ENCODE measurements at places on chromosomes 5 and 9. TPM values are rescaled to one million over a fixed set of nuclear protein-coding genes. Genes with fewer than 3 reads are reported as not detected.

The PDCD1LG2 gene
- 5.3 TPM for total RNA-seq

The FOXD4L6 gene
- not detected for total RNA-seq

The NKD2 gene
- 6.8 TPM for total RNA-seq

The LRSAM1 gene
- total RNA-seq, result 27.8 TPM

The PCDHA3 gene
- total RNA-seq, result 0.36 TPM

DNA sequence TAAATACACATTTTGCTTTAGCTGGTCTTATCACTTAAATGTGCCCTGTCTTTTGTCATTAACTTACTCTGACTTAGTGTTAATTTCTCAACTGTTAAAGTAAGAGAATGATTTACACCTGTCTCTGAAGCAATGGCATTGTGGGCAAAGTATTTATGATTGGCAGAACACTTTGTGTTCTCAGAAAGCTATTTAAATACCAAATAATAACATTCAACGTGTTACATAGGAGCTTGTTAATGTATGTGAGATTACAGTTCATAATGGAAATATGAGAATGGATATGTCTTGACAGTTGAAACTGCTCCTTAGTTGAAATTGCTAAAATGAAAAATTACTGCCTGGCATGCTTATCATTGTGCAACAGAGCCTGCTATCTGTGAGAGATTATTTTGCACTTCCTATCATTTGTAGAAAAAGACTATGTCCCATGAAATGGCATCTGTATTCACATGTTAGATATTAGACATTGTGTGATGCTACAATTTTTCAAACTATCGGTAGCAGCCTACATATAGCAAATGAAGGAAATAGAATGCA lies 46.1 kb downstream of the PRR16 start:
- DNase-seq, result no peak
- no peaks in the 10 kb centered on the region for H3K36me3 ChIP-seq
- H3K4me3 ChIP-seq, result no peak overlapping the region
- H3K27me3 ChIP-seq, result no peaks in the 10 kb centered on the region
- no peaks in the 10 kb centered on the region for H3K4me1 ChIP-seq

- H3K36me3 ChIP-seq, result no peaks in the 10 kb centered on the region
- no peak overlapping the region for H3K4me3 ChIP-seq
- no peaks in the 10 kb centered on the region for H3K4me1 ChIP-seq
- no peak for DNase-seq
- no peaks in the 10 kb centered on the region for H3K27me3 ChIP-seq
- H3K27ac ChIP-seq, result no peak overlapping the region
Observed at GRCh38 chr5:39100301-39100850, 26.2 kb upstream of the RICTOR start.

DNA sequence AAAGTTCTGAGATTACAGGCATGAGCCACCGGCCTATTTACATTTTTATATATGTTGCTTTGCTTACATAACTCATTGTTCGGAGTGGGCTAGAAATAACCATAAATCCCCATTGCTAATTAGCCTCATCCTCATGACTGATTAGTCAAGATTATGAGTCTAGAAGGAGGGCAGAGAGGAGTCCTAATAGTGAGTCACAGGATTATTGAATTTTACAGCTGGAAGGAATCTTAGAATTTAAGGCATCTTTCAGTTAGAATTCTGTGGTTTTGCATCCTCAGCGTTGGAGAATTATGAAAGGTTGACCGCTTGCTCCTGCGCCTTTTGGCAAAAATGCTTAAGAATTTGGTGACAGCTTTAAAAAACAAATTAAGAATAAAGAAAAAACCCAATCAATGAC lies 2.6 kb upstream of the PBX3 start:
- H3K27ac ChIP-seq, result no peak overlapping the region
- no peaks in the 10 kb centered on the region for H3K27me3 ChIP-seq
- H3K36me3 ChIP-seq, result no peaks in the 10 kb centered on the region
- H3K4me1 ChIP-seq, result no peaks in the 10 kb centered on the region
- DNase-seq, result no peak

GRCh38 chr5:170603109-170603508 lies 99.3 kb downstream of the KCNIP1 start:
- no peak overlapping the region for H3K27ac ChIP-seq
- no peaks in the 10 kb centered on the region for H3K4me1 ChIP-seq
- H3K4me3 ChIP-seq, result no peak overlapping the region
- H3K36me3 ChIP-seq, result no peaks in the 10 kb centered on the region
- no peak for DNase-seq

GRCh38 chr5:17252543-17252942 lies 35.1 kb downstream of the BASP1 start:
- no peaks in the 10 kb centered on the region for H3K27me3 ChIP-seq
- H3K4me3 ChIP-seq, result no peak overlapping the region
- H3K36me3 ChIP-seq, result no peaks in the 10 kb centered on the region

DNA sequence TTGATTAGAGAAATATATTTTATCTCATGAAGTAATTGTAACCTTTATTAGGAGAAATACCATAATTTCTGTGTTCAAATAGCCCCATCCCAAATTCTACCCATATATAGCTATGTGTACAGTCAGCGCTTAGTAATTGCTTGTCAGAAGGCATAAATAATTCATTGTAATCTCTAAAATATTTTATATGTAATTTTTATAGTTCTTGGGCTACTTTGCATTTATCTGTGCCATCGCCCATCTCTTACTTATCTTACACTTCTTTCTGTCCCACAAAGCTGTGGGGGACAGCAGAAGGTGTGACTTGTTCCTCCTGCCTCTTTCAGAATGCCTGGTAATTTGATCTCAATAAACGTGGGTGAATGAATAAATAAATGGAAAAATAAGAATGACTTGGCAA lies 5.5 kb downstream of the ADAMTSL1 start:
- H3K27ac ChIP-seq, result no peak overlapping the region
- no peaks in the 10 kb centered on the region for H3K36me3 ChIP-seq
- H3K27me3 ChIP-seq, result no peaks in the 10 kb centered on the region
- H3K4me1 ChIP-seq, result peaks cover 4% of the 10 kb centered on the region
- H3K4me3 ChIP-seq, result no peak overlapping the region
- no peak for DNase-seq

GRCh38 chr5:53361708-53362107 lies 118.7 kb upstream of the FST start:
- DNase-seq, result no peak
- H3K4me3 ChIP-seq, result no peak overlapping the region
- no peaks in the 10 kb centered on the region for H3K36me3 ChIP-seq
- no peaks in the 10 kb centered on the region for H3K27me3 ChIP-seq

DNA sequence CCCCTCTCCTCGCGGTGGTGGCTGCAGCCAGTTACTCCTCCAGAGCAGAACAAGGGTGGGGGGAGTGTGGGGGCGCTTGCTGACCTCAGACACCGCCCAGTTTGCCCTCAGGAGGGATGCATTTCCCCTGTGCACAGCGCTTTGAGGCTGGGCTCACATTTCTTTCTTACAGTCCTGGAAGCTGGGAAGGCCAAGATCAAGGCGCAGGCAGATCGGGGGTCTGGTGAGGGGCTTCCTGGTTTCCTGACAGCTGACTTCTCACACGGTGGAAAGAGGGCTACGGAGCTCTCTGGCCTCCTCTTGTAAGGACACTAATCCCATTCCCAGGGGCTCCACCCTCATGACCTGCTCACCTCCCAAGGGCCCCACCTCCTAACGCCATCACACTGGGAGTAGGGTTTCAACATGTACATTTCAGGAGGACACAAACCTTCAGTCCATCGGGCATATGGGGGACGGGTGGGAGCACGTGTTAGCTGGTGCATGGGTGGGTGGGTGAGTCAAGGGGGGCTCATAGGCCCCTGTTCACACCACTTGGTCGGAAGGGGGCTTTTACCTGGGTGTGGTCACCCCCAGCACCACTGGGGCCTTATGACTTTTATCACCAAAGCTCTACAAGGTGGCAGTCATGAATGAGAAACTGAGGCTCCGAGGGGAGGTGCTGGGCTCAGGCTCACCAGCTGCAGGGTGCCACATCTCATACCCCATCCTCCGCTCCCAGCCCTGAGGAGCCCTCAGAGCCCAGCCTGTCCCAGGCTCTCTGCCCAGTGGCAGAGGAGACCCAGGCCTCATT lies 7.7 kb upstream of the SCGB3A1 start:
- H3K36me3 ChIP-seq, result no peaks in the 10 kb centered on the region
- H3K4me3 ChIP-seq, result no peak overlapping the region
- no peaks in the 10 kb centered on the region for H3K27me3 ChIP-seq
- H3K4me1 ChIP-seq, result no peaks in the 10 kb centered on the region
- no peak for DNase-seq

DNA sequence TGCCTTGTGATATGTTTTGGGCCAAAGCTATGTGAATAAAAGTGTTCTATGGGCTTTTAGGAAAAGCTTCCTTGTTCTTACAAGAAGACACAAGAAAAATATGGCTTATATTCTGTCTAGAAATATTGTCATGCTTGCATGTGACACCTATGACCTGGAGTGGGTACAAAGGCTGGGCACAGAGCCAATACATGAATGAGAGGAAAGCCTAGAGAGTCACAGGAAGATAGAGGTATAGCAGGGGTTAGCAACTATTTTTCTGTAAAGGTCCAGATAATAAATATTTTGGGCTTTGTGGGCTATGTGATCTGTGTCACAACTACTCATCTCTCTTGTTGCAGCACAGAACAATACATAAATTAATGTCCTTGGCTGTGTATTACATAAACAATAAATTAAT lies 196.6 kb upstream of the CD180 start:
- no peaks in the 10 kb centered on the region for H3K27me3 ChIP-seq
- no peak overlapping the region for H3K4me3 ChIP-seq
- no peaks in the 10 kb centered on the region for H3K36me3 ChIP-seq

DNA sequence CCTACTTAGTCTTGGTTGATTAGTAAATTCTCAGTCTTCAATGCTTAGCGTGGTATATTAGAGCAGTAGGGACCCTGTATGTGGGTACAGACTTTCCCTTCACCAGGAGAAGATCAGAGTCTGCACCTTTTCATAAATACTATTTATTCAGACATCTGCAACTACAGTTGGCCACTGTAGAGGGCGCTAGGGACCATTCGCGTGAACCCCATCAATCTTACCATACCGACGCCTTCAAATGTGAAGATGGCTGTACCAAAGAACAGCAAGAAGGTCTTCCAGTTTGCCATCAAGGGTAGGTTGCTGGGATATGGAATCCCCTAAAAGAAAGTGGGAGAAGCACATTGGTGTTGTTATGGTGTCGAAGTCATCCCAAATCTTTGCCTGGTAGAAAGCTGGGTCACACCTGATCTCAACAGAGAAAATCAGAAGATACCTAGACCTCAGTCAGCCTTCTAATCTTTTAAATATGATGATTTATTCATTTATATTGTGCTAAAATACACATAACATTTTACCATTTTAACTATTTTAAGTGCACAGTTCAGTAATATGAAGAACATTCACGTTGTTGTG lies 19.1 kb downstream of the SLC36A3 start:
- no peaks in the 10 kb centered on the region for H3K27me3 ChIP-seq
- H3K4me3 ChIP-seq, result no peak overlapping the region
- no peaks in the 10 kb centered on the region for H3K36me3 ChIP-seq
- H3K27ac ChIP-seq, result no peak overlapping the region
- no peak for DNase-seq
- H3K4me1 ChIP-seq, result no peaks in the 10 kb centered on the region

- no peak overlapping the region for H3K27ac ChIP-seq
- H3K36me3 ChIP-seq, result no peaks in the 10 kb centered on the region
- H3K4me1 ChIP-seq, result peaks cover 4% of the 10 kb centered on the region
- DNase-seq, result no peak
Observed at GRCh38 chr9:115391168-115391825, 273.3 kb upstream of the TNC start.

DNA sequence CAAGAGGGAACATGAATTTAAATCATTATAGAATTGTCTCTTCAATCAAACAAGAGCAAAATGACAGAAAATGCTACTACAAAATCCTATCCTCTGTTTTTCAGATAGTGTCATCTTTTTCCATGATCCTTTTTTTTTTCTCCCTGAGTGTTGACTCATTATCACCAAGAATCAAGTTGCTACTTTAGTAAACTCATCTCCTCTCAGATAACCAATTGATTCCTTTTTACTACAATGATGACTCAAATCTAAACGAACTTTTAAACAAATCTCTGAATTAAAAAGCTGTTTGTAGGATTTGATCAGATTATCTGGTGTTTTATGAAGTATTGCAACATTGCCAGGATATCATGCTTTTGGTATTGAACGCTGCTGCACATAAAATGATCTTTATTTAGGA lies 23.9 kb upstream of the IL7R start:
- no peak overlapping the region for H3K27ac ChIP-seq
- no peaks in the 10 kb centered on the region for H3K36me3 ChIP-seq
- no peaks in the 10 kb centered on the region for H3K4me1 ChIP-seq
- no peak for DNase-seq
- no peaks in the 10 kb centered on the region for H3K27me3 ChIP-seq
- H3K4me3 ChIP-seq, result no peak overlapping the region

DNA sequence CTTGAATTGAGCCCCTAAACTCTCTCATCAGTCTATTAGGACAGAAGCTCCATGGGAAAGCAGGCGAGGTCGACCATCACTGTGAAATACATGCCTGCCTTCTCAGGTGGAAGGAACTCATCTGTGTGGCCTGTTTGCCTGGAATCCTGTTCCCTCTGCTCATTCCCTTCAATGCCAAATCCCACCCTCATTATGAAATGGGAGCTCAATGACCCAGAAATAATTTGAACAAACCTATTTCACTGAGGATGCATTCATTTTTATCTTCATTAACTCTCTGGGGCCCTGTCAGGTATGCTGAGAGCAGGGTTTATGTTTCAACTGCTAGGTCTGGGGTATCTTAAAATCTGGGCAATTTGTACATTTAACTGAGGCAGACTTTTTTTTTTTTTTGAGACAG lies 142.2 kb downstream of the MED27 start:
- no peak overlapping the region for H3K4me3 ChIP-seq
- H3K27me3 ChIP-seq, result no peaks in the 10 kb centered on the region
- no peak overlapping the region for H3K27ac ChIP-seq
- no peaks in the 10 kb centered on the region for H3K36me3 ChIP-seq
- H3K4me1 ChIP-seq, result no peaks in the 10 kb centered on the region

- H3K4me3 ChIP-seq, result no peak overlapping the region
- H3K27ac ChIP-seq, result no peak overlapping the region
- no peaks in the 10 kb centered on the region for H3K36me3 ChIP-seq
- peaks cover 2% of the 10 kb centered on the region for H3K4me1 ChIP-seq
- no peaks in the 10 kb centered on the region for H3K27me3 ChIP-seq
Observed at GRCh38 chr9:110688329-110688728, 19.7 kb downstream of the MUSK start.

DNA sequence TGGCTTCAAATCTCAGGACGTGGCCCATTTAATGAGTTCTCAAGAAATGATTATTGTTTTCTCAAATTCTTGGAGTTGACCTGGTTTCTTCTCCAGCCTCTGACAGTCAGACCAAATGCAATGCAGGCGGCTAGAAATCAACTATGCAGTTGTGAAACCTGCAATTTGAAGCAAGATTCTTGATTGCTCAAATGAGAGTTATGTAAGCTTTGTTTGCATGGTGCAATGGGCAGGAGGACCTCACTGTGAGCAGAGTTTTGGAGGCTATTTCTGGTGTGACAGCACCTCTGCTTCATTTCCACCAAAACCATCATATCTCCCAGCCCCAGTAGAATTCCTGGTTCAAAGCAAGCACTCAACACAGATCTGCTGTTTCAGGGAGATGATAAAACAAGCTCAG lies 500.0 kb upstream of the KLF4 start:
- H3K4me1 ChIP-seq, result no peaks in the 10 kb centered on the region
- no peak for DNase-seq
- no peaks in the 10 kb centered on the region for H3K36me3 ChIP-seq
- H3K4me3 ChIP-seq, result no peak overlapping the region
- H3K27ac ChIP-seq, result no peak overlapping the region

All from aorta (tissue), 5 donors.